ENCODE measurements at places on chromosomes 7 and 10.

DNA sequence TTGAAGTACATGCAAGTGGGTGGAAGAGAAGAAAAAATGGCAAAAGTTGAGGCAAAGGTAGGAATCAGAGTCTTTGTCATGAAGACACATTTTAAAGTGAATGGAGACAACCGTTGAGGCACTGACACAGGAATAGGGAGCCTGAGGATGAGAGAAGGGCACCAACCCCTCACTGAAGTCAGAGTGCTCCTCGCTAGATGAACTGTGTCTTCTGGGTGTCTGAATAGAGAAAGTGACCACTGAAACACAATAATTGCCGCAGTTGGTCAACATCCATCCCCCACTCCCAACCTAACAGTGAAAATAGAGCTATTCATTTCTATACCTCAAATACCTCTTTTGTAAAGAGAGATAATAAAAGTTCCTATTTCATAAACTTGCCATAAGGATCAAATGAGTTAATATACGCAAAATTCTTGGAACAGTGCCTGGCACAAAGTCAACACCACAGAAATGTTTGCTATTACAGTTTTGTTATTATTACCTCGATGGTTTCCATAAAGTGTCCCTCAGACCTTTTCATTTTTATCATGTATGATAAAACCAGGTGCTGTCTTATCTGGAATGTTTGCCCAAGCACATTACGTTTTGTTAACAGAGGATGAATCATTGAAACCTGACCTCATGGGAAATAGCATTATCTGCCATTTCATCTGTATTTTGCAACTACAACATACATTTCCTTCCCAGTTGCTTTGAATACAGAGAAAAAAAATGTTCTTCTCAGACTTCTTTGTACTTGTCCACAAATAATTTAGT, 61.8 kb upstream of the SP4 start:
- no peak for DNase-seq

DNA sequence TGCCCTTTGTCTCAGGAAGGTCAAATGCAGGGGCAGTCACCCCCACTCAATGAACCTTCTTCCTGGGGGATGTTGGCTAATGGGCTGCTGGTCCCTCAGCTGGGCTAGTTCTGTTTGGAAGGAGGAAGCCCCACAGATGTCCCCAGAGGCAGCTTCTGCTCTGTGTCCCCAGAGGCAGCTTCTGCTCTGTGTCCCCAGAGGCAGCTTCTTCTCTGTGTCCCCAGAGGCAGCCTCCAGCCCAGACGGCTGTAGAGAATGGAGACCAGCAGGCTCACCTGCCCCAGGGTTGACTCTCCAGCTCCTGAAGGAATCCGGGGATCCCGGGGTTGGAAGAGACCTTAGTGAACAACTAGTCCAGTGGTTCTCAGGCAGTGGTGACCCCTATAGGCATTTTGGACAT, 62.5 kb upstream of the LEP start:
- DNase-seq = no peak

GRCh38 chr7:123860848-123861247, 15.9 kb downstream of the HYAL4 start:
- DNase-seq = no peak

DNA sequence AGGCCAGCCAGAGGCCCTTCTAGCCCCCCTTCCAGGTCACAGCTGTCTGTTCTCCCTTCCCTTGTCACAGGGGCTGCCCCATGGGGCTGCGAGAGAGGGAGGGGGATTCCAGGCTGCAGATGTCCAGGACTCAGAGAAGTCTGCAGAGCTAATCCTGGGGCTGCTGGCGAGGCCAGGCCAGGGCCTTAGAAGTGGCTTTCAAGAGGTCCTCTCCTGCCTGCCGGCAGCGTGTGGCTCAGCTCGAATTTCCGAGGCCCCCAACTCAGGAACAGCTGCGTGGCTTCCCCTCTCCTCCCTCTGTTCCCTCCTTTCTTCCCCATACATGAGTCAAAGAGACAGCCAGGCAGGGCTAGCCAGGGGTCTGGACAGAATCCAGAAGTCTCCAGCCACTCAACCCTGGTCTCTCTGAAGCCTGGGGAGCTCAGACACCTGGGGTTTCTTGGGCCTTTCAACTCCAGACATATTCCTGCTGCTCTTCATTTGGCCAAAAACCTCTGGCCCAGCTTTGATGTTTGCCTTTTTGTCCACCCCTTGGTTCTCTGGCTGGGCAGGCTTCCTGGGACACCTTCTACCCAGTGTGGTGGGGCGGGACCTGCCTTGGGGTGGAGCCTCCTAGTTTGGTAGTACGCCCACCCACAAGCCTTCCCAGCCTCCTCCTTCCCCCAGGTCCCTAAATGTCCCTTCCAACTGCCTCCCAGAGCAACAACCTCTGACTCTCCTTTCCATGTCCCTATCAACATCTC, 21.8 kb upstream of the EIF5AL1 start:
- DNase-seq = no peak

DNA sequence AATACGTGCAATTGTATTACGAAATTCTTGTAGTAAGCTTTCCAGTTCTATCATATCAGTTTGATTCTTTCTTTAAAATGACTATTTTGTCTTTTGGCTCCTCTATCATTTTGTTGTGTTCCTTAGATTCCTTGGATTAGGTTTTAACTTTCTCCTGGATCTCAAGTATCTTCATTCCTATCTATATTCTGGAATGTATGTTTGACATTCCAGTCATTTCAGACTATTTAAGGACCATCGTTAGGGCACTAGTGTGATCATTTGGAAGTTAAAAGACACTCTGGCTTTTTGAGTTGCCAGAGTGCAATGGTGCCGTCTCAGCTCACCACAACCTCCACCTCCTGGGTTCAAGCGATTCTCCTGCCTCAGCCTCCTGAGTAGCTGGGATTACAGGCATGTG, 45.7 kb upstream of the SFTPD start:
- DNase-seq = no peak

DNA sequence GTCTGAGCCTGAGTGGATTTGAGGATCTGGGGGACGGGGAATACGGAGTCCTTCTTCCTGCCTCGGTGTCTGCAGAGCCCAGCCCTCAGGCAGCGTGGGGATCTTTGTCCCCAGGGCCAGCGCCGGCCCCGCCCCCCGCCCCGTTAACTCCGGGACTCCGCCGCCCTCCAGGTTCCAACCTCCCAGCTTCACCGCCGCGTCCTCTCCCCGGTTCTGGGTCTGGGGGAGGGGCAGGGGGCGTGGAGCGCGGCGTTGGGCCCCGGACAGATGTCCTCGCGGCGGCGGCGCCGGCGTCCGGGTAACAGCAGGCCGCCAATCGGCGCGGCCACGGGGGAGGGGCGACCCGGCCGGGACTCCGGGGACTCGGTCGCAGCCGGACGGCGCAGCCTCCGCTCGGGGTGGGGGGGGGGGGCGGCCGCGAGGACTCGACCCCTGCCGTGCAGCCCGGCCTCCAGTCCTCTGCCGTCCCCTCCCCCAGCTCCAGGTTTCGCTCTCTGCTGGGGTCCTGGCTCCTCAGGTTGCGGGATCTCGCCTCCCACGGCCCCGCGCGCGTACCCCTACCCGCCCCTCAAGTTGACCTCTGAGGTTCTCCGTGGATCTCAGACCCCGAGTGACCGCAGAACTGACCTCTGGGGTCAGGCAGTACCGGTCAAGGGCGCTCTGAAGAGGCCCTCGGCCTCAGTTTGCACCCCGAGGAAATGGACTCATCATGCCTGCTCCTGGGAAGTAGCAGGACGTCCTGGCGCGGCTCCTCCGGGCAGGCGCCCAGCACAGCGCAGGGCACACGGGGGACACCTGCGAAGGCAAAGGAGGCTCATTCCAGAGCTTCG, 2.3 kb upstream of the ELFN1 start:
- no peak for DNase-seq

- DNase-seq = peak; percentile 99
Observed at GRCh38 chr7:39948956-39949928, 814 bp upstream of the CDK13 start.

DNA sequence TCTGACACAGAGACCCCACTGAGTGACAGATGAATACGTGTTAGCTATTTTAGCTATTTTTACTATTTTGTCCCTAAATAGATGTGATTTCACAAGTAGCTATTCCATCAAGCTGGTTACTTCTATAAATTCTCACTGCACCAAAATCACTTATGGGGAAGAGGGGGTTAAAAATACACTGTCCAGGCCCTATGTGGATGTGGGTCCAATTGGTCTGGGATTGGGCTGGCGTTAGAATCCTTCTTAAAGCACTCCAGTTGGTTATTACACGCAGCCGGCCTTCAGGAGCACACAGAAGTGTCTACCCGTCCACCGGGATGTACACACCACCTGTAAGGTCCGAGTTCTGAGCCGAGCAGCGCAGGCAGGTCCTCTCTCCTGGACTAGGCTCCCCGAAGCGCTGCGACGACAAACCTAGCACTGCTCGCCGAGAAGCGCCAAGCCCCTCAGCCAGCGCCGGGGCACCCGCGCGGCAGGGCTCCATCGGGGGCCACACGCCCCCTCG, 222.3 kb upstream of the MKLN1 start:
- DNase-seq = peak; percentile 9

DNA sequence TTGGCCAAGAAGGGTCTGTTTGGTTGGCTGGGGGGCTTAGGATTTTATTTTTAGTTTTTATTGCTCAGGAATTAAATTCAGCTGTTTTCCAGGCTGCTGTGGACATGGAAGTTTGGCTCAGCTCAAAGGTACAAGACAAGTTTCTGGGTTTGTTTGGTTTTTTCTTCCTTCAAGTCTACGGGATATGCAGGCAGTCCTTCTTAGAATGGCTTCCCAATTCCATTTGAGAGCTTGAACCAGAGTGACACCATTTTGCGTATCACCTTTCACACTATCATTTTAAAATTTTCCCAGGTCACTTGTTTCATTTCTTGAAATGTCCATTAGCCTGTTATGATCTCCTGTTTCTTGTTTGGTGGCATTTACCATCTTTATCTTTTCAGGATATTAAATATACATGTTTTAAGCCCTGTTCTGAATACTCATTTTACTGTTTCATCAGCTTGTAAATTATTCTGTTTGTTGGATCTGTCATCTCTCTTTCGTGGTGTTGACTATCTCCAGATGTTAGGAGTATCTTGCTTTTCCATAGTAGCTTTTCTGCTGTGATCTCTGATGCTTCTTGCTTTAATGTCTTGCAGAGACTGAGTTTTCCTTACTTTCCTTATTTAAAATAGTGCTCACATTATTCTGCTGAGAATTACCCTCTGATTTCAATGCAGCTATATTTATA, 9.4 kb upstream of the TMEM168 start:
- DNase-seq = no peak

- DNase-seq = no peak
Observed at GRCh38 chr10:97765201-97765600, 6.6 kb downstream of the SFRP5 start.

DNA sequence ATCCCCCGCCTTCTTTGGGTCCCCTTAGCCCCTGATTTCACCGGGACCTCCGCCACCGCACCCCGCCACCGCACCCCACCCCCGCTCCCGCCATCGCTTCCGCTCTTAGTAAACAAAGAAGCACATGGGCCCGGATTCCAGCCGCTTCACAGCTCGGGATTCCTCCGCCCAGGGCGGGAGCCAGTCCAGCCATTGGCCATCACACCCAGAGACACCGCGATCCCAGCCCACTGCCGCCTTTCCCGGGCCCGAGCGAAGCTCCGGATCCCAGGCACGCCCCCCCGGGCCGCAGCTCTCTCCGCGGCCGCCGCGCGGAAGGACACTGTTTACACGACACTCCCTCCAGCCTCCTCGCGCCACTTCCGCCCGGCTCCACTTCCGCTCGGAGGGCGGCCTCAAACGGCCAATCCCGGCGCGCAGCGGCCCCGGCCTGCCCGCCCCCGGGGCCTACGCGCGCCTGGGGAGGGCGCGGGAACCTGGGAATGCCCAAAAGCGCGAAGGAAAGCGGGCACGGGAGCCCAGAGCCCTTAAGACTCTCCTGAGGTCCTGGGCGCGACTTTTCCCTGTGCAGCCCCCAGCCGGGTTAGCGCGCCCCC, 679 bp downstream of the MCM7 start:
- peak; percentile 96 for DNase-seq

DNA sequence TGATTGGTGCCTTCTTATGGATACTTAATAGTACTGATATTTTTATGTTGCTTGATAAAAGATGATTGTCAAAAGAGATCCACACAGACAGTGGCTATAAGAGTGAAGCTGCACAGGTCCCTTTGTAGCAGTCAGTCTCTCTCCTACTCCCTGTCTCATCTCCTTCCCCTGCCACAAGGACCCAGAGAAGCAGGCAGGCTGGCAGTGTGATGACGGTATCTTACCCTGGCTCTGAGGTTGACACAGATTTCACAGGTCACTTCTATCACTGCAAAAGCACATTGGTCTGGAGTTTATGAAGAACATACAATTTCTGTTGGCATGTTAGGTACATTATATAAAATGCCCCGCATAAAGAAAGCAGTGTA, 64.4 kb upstream of the AHR start:
- peak; percentile 9 for DNase-seq

- no peak for DNase-seq
Observed at GRCh38 chr7:4739528-4739992, 35.9 kb upstream of the AP5Z1 start.

DNA sequence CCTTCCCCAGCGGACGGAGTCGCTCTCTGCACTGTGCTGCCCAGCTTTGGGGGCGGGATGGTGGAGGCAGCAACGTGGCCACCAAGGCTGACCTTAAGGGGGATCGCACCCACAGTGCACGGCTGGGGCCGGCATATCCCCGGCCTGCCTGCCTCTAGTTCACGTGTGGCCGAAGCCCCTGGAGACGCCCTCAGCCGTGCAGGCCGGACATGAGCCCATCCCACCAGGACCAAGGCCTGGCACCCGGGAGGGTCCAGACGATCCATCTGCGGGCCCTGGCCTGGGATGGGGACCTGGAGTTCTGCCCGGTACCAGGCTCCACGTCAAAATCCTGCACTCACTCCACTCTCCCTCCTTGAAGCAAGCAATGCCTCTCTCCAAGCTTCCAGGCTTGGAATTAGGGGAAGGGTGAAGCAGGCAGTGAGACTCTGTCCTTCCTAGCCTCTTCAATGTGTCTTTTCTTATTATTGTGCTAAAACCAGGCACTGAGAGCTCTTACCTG, 520.8 kb downstream of the REEP3 start:
- DNase-seq = no peak

- no peak for DNase-seq
Observed at GRCh38 chr10:69123306-69123746, 652 bp upstream of the VPS26A start.

DNA sequence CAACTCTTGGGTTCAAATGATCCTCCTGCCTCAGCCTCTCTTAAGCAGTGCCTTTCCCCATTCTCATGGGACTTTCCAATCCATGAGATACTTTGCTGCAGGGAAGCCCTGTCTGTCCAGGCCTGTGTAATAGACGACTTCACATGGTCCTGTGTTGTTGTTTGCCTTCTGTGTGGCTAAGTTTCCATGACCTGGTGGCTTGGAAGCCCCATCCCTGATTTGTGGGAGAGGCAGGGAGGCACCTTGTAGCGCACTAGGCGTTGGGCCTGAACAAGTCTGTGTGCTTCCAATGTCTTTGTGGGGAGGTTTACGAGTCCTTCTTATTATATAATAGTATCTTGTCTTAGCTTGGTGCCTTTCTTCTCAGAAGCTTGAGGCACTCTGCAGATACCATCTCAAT, 49.1 kb downstream of the TCF7L2 start:
- no peak for DNase-seq

- DNase-seq = no peak
Observed at GRCh38 chr7:91311839-91312238, 47.6 kb downstream of the FZD1 start.

- DNase-seq = peak; percentile 40
Observed at GRCh38 chr7:86926732-86927131, 132.7 kb downstream of the ELAPOR2 start.

GRCh38 chr7:47771336-47771989, 176.8 kb downstream of the PKD1L1 start:
- DNase-seq = no peak
